CD4-positive, alpha-beta T cell treated with Interleukin-17A for 4 hours (primary cell): ENCODE measurements at places on chromosomes 3 and 15.

DNA sequence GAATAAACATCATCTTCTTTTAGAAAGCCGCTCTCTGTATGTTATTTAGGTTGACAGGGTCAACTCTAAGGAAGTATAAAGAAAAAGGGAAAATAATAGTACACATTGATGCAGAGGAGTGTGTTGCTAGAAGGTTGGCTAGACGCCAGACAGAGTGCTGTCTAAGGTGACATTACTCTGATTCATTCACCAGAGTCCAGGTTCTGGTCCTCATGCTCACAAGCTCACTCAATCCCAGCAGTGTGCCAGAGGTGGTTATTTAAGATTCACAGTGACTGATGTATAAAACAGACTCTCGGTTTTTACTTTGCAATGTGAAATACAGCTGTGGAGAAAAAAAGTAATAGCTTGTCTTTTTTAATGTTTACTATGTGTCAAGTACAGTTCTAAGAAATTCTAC is 1.7 kb downstream of the CFAP44 start:
- DNase-seq, result no peak

DNA sequence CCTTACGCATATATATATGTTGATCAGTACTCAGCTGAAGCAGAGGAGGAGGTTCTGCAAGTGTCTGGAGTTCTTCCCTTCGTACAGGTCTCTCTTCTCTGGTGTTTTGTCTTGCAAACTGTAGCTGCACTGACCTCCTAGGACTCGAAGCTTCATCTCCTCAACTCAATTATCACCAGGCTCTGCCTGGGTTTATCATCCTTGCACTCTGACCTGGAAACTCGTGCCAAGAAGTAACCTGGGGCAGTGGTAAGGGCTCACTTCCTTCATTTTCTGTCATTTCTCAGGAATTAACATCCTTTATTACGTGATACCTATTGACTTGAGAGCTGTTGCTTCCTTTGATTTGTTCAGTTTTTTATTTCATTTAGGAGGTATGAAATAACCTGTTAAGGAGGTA is 14.4 kb downstream of the REC114 start:
- DNase-seq, result no peak

GRCh38 chr3:108380128-108380795 is 83.9 kb downstream of the HHLA2 start:
- no peak for DNase-seq

DNA sequence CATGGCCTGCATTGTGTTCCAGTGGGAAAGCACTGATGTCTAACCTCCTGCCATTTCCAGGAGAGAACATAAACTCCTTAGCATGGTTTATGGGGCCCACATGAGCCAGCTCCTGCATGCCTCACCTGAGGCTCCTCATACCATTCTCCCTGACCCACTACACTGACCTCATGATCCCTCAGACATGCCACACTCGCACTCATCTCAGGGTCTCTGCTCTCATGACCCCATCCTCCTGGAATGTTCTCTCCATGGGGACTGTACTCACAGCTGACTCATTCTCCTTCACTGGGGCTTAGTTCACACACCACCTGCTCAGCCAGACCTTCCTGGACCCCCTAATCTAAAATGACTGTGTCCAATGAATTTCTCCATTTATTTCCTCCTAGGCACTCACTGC is 4.0 kb upstream of the LMCD1 start:
- DNase-seq, result no peak

GRCh38 chr3:95905182-95905581 is 909.2 kb upstream of the EPHA6 start:
- DNase-seq, result no peak

GRCh38 chr3:149363053-149363452 is 14.4 kb downstream of the TM4SF1 start:
- no peak for DNase-seq

- DNase-seq, result no peak
Observed at GRCh38 chr3:155110022-155110421, 29.9 kb downstream of the MME start.

DNA sequence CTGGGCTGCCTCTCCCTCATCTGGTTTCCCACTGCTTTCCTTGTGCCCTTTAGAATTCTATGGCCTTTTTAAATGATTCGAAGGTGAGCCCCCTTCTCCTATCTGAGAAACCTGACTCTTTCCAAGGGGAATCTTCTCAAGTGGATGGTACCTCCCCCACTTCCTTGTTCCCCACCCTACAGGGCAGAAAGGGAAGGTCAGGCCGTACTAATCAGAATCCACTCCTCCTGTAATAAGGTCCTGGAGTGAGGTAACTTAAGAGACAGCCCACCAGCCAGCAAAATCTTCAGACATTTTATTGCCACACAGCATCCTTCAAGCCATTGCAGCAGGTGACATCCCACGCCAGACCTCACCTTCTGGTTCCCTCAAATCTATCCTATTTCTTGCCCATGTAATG is 84.5 kb downstream of the MINAR1 start:
- DNase-seq, result no peak
